Smooth muscle cell of the brain vasculature (primary cell): ENCODE measurements at places on chromosomes 7 and 10.

DNA sequence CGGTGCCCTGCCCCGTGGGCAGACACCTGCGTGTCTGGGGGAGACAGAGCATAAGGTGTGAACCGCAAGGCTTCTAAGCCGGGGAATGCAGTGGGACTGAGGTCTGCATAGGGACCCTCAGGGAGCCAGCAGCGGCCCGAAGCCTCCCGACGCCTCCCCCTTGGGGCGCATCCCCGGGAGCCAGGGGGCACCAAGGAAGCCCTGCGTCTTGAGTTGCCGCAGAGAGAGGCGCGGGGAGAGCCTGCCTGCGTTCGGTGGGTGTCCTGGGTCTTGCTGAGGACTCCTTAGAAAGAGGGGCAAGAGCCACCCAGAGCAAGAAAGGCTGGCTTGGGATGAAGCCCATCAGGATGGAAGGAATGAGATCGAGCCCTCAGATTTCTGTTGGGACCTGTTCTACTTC, 18.2 kb upstream of the UNCX start:
- DNase-seq = no peak

GRCh38 chr7:25149836-25150235, 24.8 kb upstream of the CYCS start:
- no peak for DNase-seq

GRCh38 chr7:93562936-93563335, 11.6 kb downstream of the CALCR start:
- no peak for DNase-seq

DNA sequence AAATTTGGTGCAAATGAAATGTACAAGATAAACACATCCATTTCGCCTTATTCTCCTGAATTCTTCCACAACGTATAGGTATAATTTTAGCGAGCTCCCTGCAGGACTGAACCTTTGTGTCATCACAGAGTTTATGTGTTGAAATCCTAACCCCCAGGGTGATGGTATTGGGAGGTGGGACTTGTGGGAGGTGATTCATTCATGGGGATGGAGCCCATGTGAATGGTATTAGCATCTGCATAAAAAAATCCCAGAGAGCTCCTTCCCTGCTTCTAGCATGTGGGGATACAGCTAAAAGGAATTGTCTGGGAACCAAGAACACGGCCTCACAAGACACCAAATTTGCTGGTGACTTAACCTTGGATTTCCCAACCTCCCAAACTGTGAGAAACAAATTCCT, 741.4 kb upstream of the VSTM2A start:
- no peak for DNase-seq

DNA sequence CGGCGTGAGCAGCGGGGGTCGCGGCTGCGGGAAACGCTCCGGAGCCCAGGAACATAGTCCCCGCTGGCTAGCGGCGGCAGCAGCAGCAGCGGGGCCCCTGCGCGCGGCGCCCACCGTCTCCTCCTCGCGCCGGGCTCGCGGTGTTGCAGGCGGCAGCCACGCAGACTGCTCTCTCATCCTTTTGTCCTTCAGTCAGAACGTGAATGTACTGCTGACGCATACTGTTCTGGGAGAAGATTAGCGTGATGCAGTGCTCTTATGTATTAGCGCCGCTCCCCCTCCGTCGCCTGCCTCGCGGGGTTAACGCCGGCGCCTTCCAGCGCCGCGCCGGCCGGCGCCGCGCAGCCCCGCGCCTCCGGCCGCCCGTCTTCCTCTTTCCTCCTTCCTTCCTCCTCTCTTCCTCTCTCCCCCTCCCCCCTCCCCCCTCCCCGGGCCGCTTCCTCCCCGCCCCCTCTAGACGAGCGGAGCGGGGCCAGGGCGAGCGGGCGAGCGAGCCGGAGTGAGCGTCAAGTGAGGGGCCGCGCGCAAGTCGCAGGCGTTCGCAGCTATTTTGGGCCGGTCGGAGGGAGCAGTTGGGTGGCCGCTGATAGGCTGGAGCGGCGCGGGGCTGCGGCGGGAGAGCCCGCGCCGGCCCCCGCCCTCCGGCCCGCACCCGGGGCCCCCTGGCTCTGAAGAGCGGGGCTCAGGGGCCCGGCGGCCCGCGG, 816 bp upstream of the LRRC4 start:
- peak; percentile 49 for DNase-seq

- DNase-seq = no peak
Measured at GRCh38 chr7:50281680-50282445, 22.7 kb upstream of the IKZF1 start.

GRCh38 chr7:54712820-54713219, 46.2 kb downstream of the SEC61G start:
- DNase-seq = no peak

DNA sequence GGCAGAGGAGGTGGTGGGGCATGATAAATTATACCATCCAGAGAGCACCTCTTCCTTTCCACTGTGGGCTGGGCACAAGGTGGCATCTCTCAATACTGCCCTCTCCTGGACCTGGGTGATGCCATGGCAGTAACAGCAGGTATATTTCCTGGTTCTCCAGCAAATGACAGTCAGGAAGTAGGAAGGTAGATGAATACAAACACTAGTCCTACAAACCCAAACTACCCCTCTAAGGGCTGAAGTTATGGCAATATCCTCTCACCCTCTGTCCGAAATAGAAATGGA, 1004.9 kb downstream of the KCNMA1 start:
- DNase-seq = no peak

DNA sequence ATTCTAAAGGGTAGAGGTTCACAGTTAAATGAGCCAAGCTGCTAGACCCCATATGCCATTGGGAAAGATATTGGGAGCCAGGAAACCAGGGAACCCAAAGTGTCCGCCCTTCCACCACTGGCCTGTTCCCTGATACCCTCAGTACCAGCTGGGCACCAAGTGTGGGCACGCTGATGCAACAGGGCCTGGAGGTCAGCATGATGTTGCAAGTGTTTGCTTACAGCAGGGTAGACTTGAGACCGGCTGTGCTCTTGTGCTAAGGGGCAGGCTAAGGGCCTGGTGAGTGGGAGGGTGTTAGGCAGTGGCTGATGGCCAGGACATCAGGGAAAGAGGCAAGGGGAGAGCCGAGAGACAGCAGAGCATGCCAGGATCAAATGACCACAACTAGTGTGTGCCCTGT, 21.0 kb upstream of the MYL7 start:
- no peak for DNase-seq

DNA sequence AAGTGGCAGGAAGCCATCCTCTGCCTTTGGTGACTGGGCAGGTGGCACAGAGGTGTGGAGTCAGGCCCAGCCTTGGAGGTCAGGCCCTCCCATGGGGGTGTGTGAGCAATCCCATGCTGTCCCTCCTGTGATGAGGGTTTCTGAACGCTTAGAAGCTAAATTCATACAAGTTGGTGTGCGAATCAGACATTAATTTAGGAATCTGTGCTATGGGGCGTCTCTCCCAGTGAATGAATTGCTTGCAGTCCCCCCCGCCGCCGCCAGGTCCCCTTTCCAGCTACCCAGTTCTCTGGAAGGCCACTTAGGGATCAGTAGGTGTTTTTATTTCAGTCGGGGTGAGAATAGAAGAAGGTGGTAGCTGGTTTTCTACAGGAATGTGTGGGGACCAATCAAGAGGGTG, 37.5 kb downstream of the LRRC18 start:
- DNase-seq = no peak

GRCh38 chr10:19974138-19974537, 157.9 kb downstream of the PLXDC2 start:
- no peak for DNase-seq

- no peak for DNase-seq
Measured at GRCh38 chr7:157370742-157371141, 33.9 kb downstream of the DNAJB6 start.

DNA sequence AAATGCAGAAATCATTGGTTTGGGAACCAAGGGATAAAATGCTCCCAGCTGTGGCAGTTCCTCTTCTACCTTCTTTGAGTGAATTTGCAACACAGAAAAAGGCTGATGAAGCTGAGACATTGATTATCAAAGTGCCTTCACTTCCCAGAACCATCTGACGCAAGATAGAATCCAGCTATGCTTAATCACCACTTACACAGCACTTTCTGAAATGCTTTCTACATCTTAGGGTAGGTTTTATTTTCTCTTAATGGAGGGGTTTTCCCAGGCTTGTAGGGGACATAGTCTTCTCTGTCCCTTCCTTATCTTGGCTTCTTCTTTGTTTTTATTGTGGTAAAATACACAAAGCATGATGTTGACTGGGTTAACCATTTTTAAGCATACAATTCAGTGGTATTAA, 332.6 kb upstream of the ZNF32 start:
- DNase-seq = no peak

GRCh38 chr10:132693676-132694075, 92.3 kb downstream of the NKX6-2 start:
- no peak for DNase-seq

GRCh38 chr7:158355456-158356065, 232.1 kb downstream of the PTPRN2 start:
- DNase-seq = no peak

DNA sequence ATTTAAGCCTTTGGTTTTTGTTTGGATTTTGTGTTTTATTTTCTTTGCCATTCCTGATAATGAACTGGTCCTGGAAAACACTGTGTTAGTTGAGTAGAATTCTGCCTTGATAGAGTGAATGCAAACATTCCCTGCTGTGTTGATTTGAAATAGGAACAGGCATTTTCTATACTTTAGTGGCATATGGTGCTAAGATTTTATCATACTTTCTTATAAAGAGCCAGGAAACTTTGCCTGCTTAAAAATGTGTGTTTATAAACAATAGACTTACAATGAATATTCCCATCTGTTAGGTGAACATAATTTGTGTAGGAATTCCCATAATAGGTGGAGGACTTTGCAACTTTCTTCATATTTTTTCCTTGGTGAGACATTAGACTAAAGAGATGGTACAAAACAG, 333.3 kb downstream of the SDK1 start:
- peak; percentile 7 for DNase-seq

DNA sequence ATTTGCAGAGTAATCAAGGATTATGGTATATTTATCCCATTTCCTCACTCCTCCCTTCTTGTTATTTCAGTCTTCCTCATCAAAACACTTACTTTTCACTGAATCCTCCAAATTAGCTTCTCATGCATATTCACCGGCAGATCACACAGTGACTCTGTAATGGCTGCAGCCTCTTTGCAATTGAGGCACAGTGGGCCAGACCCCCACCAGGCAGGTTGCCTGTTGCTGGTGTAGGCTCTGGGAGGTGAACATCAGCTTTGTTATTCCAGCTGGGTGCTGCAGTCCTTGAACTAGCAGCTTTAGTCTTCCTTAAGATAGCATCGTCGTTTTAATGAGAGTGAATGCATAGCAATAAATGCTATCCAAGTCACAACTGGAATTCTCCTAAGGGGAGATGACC, 449.3 kb downstream of the CNTNAP2 start:
- DNase-seq = no peak

GRCh38 chr7:123230147-123230546, 30.4 kb upstream of the SLC13A1 start:
- DNase-seq = no peak

- DNase-seq = no peak
Measured at GRCh38 chr10:81135851-81136250, 598.1 kb downstream of the SH2D4B start.

GRCh38 chr7:2513702-2514101, 5.9 kb upstream of the LFNG start:
- DNase-seq = no peak

DNA sequence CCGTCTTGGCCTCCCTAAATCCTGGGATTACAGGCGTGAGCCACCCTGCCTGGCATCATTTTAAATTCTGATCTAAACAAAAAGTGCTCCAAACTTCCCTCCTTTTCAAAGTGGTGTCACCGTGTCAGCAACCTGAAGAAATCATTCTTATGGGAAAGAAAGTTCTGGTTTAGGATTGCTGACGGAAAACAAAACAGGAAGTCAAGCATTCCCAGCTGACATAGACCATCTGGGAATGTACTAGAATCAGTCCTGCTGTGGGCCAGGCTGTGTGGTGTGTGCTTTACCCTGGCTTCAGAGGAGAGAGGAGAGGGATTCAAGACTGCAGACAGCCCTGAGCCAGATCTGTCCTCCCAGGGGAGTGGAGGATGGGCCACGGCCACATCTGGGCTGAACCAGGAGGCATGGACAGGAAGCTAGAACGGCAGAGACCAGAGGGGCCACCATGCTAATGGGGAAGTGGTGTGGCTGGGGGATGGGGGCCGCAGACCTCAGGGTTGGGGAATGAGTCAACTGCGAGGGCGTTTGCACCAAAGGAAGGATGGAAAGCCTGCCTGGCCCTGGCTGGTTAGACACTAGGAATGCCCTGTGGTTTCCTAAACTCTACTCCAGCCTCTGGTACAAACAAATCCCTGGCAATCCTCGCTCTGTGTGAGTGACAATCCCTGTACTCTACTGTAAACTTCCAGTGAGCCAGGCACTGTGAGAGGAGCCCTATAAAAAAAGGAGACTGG, 16.7 kb upstream of the CLIP2 start:
- DNase-seq = peak; percentile 97

GRCh38 chr7:117630501-117630900, 150.7 kb downstream of the CFTR start:
- no peak for DNase-seq

- DNase-seq = no peak
Measured at GRCh38 chr10:29798921-29799690, 164.3 kb upstream of the SVIL start.

GRCh38 chr10:96025566-96025965, 17.8 kb upstream of the CCNJ start:
- DNase-seq = no peak

DNA sequence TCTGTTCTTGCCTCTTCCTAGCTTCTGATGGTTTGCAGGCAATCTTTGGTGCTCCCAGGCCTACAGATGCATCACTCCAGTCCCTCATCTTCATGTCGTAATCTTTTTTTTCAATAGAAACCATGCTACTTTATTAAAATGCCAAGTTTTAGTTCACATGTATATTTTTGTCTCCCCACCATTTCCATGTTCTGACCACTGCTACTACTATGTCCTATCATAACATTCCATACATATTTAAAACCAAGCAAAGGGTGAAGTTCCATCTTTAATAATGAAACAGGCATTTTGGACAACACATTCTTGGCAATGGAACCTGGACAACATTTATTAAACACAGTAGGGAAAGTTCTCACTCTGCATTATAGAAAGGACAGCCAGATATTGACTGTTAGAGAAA, 58.8 kb downstream of the ZNF518A start:
- no peak for DNase-seq

DNA sequence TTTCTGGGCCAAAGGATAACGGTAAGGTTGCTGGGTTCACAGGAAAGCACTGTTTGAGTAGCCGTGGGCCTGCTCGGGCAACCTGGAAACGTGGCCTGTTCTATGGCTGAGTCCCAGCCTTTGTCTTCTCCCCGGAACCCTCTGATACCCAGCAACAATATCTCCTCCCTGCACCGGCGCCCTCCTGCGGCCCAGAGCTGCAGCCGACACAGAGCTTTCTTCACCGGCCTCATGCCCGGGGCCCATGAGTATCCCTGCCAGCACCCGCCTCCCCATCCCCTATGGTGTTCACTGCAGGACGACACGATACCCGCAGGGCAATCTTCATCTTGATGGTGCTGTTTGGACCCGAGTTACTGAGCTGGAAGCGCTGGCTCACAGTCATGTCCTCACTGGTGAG, 38.6 kb upstream of the NCAPG2 start:
- no peak for DNase-seq
